Neural progenitor cell (in vitro differentiated cells): ENCODE measurements at places on chromosomes 12 and 14. TPM values are rescaled to one million over a fixed set of nuclear protein-coding genes. Genes with fewer than 3 reads are reported as not detected.
A peak's percentile ranks its signal among the peaks of the same experiment; 100 is the strongest.

Gene TAS2R42
- not detected in 2 replicates for total RNA-seq

Gene AQP6
- total RNA-seq = 0.12 TPM in 1 of 2 replicates, not detected in the other

DNA sequence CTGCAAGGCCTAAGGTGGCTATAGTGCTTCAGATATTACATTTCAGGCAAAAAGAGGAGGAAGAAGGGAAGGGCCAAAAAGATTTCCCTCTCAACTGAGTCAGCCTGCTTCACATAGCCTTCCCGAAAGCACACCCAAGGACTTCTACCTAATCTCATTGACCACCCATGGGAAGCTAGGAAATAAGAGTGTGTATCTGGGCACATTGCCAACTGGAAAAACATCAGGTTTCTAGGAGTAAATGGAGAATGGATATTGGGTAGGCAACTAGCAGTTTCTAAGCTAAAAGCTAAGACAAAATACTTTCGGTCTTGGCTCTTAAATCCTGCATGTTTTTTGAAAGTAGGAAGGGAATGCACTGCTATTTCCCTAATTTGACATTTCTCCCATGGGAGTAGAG lies 221.7 kb upstream of the GRIP1 start:
- no peaks in the 10 kb centered on the region for H3K4me1 ChIP-seq
- no peak overlapping the region for H3K27ac ChIP-seq
- DNase-seq = no peak
- no peak overlapping the region for H3K4me3 ChIP-seq
- H3K36me3 ChIP-seq = no peaks in the 10 kb centered on the region
- H3K27me3 ChIP-seq = no peaks in the 10 kb centered on the region

Gene ASCL1
- 0.21 TPM in 1 of 2 replicates, not detected in the other for total RNA-seq

DNA sequence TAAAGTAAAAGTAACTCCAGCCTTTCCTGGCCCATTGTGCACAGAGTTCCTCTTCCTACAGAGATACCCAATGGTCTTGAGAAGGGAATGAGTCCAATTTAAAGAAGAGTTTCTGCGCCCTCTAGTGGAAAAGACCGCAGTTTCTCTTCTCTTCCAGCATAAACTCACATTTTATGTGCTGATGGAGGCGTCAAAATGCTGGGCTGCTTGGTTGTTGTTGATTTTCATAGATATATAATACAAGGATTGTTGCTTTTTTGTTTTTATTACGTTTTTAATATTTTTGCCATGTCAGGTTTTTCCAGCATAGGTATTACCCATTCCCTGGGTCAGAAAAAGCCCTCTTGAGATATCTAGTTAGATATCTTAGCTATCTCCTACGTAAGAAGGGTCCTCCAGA lies 356.9 kb upstream of the STXBP6 start:
- no peak overlapping the region for H3K27ac ChIP-seq
- peaks cover 8% of the 10 kb centered on the region for H3K27me3 ChIP-seq
- no peaks in the 10 kb centered on the region for H3K36me3 ChIP-seq

DNA sequence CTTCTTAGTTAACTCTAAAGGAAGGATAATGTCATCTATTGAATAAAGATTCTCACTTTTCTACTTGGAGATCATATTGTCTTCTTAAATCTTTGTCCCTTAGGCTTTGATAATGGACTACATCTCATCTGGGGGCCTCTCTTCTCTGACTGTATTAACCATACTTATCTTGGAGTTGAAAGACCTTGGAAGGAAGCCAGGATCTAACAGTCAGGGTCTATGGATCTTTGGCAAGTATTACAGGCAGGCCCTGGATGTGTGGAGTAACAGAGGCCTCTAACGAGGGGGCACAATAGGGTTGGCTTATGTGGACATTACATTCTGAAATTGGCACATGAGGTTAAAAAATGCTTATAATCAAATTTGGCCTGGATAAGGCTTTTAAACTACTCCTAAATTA lies 513.8 kb downstream of the NRXN3 start:
- H3K4me3 ChIP-seq = no peak overlapping the region
- H3K36me3 ChIP-seq = no peaks in the 10 kb centered on the region
- no peak for DNase-seq

- H3K4me1 ChIP-seq = peaks cover 2% of the 10 kb centered on the region
- no peak overlapping the region for H3K27ac ChIP-seq
- H3K36me3 ChIP-seq = no peaks in the 10 kb centered on the region
- H3K4me3 ChIP-seq = no peak overlapping the region
- peaks cover 35% of the 10 kb centered on the region for H3K27me3 ChIP-seq
- DNase-seq = no peak
These were observed 2.9 kb upstream of the CLBA1 start for GRCh38 chr14:104982548-104983230.

DNA sequence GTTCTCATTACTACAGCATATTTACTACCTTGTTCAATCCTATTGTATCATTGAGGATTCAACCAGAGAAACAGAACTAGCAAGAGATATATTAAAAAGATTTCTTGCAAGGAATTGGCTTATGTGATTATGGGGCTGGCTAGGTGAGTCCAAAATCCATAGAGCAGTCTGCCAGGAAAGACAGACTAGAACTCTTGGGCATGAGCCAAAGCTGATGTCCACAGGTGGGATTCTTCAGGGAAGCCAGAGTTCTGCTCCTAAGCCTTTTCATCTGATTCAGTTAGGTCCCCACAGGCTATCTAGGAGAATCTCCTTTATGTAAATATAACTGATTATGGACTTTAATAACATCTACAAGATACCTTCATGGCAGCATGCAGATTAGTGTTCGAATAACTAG lies 26.0 kb downstream of the PELI2 start:
- no peaks in the 10 kb centered on the region for H3K36me3 ChIP-seq
- no peaks in the 10 kb centered on the region for H3K27me3 ChIP-seq
- DNase-seq = no peak
- H3K4me3 ChIP-seq = no peak overlapping the region
- no peak overlapping the region for H3K27ac ChIP-seq

DNA sequence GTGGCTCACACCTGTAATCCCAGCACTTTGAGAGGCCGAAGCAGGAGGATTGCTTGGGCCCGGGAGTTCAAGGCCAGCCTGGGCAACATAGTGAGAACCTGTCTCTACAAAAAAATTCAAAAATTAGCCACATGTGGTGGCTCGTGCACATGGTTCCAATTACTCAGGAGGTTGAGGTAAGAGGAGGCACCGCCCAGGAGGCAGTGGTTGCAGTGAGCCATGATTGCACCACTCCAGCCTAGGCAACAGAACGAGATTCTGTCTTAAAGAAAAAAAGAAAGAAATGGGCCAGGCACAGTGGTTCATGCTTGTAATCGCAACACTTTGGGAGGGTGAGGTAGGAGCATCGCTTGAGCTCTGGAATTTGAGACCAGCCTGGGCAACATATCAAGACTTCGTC lies 33.5 kb downstream of the MAP1LC3B2 start:
- H3K27me3 ChIP-seq = no peaks in the 10 kb centered on the region
- no peak overlapping the region for H3K4me3 ChIP-seq
- H3K4me1 ChIP-seq = peaks cover 5% of the 10 kb centered on the region
- no peak overlapping the region for H3K27ac ChIP-seq

Gene GPR84
- not detected in 2 replicates for total RNA-seq

Gene CCDC177
- 8.6 and 19.7 TPM in 2 replicates for total RNA-seq

GRCh38 chr14:20719777-20720176 lies 25.9 kb upstream of the EDDM3A start:
- DNase-seq = no peak
- no peaks in the 10 kb centered on the region for H3K27me3 ChIP-seq
- H3K4me1 ChIP-seq = no peaks in the 10 kb centered on the region
- H3K27ac ChIP-seq = no peak overlapping the region
- no peak overlapping the region for H3K4me3 ChIP-seq

DNA sequence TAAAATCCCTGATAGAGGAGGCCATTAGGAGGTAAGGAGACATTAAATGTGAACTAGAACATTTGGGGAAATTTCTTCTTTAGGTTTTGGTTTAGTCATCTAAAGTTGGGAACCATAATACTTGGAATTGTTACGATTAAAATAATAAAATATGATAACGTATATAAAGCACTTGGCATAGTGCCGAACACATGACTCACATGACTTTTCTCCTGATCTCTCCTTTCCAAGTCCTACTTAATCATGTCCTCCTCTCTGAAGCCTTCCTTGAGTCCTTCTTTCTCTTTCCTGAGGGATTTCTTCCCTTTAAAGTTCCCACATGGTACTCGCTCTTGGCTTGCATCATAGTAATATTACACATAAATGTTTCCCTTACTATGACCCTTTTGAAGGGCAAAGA lies 20.0 kb downstream of the BEST3 start:
- no peaks in the 10 kb centered on the region for H3K27me3 ChIP-seq
- H3K27ac ChIP-seq = no peak overlapping the region
- no peak overlapping the region for H3K4me3 ChIP-seq
- DNase-seq = no peak
- H3K4me1 ChIP-seq = peaks cover 3% of the 10 kb centered on the region

Gene SRSF5
- 486 and 664 TPM in 2 replicates for total RNA-seq

Gene TAS2R50
- total RNA-seq = 2.4 and 12.1 TPM in 2 replicates

DNA sequence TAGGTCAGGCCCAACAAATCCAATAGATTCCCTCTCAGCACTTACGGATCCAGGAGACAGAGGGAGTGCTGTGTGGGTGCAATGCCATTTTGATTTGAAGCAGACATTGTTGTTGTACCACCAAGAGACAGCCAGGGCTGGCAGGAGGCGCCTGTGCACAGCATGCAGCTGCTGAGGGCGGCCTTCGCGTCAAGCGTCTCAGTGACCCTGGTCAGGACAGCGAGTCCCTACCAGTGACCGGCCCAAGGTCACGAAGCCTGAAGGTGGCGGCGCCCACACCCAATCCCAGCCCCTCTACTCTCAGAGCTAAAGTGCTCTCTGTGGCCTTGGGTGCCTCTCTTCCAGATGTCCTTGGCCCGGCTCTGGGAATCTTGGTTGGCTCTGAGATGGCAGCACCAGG lies 40.5 kb downstream of the PRMT8 start:
- DNase-seq = no peak
- no peak overlapping the region for H3K4me3 ChIP-seq
- H3K36me3 ChIP-seq = no peaks in the 10 kb centered on the region
- H3K27me3 ChIP-seq = no peaks in the 10 kb centered on the region
- H3K4me1 ChIP-seq = peaks cover 7% of the 10 kb centered on the region
- no peak overlapping the region for H3K27ac ChIP-seq

DNA sequence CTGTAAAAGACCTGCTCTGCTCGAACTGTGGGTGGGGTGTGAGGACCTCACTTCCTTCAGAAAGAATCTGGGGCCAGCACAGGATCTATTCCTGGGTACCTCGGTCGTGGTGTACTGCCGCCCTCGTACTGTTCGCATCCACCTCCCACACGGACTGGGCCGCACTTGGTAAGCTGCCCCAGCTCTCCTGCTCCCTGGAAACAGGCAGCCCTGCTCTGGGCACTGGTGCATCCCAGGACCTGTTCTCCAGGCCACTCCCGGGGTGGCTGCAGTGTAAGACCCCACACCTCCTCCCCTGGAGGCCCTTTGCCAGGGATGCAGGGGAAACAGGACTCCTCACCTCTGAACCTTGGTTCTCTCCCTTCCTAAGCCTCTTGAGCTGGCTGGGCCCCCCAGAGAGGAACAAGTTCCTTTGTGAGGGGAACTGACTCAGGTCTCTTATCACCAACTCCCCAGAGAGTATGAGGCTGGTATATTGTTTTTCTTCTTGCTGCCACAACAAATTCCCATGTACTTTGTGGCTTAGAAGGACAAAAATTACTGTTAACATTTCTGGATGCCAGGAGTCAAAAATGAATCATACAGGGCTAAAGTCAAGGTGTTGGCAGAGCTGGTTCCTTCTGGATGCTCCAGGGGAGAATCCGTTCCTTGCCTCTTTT lies 276.5 kb downstream of the NUAK1 start:
- H3K36me3 ChIP-seq = no peaks in the 10 kb centered on the region
- no peaks in the 10 kb centered on the region for H3K27me3 ChIP-seq
- H3K4me3 ChIP-seq = no peak overlapping the region
- H3K4me1 ChIP-seq = peaks cover 6% of the 10 kb centered on the region
- DNase-seq = no peak

Gene NINJ2
- 0.37 TPM in 1 of 2 replicates, not detected in the other for total RNA-seq

Gene CFAP54
- total RNA-seq = 1.6 and 4.2 TPM in 2 replicates

DNA sequence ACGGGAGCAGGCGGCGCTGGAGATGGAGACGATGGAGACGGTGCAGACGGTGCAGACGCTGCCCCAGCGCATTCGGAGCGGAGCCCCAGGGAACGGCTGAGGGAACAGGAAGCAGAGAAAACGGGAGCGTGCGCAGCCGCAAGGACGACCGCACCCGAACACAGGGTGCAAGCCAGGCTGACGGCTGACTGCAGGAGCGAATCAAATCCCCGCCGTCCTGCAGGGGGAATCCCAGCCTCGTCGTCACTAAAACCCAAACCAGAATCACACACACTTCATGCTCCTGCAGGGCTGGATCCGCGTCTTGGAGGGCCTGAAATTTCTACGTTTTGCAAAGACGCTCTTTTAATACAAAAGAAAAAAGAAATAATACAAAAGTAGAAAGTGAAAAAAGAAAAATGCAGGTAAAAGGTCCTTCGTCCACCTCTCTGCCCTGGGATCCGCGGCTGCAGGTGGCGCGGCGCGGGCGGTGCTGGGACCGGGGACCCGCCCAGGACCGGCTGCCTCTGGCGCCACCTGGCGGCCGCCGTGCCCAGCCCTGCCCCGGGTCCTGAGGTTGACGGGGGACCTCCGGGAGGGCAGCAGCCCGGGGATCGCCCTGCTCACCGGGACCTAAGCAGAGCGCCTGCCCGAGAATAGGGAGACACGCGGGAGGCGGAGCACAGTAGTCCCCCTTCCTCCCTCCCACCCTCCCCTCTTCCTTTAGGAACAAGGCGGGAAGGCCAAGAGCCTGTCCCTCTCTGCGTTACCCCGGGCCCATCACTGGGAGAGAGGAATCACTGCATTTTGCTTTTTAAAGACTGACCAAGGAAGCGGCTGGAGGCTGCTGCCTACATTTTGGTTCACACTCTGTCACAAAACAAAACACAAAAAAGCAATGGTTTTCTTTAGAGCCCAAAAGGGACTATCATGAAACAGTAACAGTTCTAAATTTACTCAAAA lies 20.1 kb downstream of the STX2 start:
- H3K27me3 ChIP-seq = no peaks in the 10 kb centered on the region
- no peak overlapping the region for H3K27ac ChIP-seq
- no peaks in the 10 kb centered on the region for H3K36me3 ChIP-seq
- DNase-seq = peak; percentile 85
- peaks cover 19% of the 10 kb centered on the region for H3K4me1 ChIP-seq

Gene ARL1
- total RNA-seq = 47.5 and 89.8 TPM in 2 replicates

- H3K4me3 ChIP-seq = no peak overlapping the region
- H3K36me3 ChIP-seq = no peaks in the 10 kb centered on the region
- no peak overlapping the region for H3K27ac ChIP-seq
- H3K4me1 ChIP-seq = no peaks in the 10 kb centered on the region
These were observed 3.8 kb downstream of the KRT73 start for GRCh38 chr12:52614381-52615207.

DNA sequence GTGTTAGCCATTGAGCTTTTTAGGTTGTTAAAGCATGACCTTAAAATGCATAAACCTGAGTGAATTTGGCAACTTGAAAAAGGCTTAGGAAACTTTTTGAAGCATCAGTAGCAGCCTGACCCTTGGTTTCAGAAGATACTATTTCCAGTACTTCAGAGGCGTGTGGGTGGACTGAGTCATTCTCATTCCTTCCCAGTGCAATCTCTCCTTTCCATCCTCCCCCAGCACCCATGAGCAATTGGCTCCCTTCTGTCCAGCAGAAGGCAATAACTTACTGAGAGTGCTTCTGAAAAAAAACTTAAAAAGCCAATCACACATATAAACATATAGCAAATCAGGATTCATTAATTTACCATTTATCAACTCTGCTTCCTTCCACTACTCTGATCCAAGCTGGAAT lies 299.3 kb upstream of the STXBP6 start:
- H3K4me3 ChIP-seq = no peak overlapping the region
- H3K27me3 ChIP-seq = no peaks in the 10 kb centered on the region
- H3K36me3 ChIP-seq = no peaks in the 10 kb centered on the region
- H3K27ac ChIP-seq = no peak overlapping the region
- no peaks in the 10 kb centered on the region for H3K4me1 ChIP-seq
- no peak for DNase-seq
